ENCODE measurements at places on chromosomes 4 and X.

DNA sequence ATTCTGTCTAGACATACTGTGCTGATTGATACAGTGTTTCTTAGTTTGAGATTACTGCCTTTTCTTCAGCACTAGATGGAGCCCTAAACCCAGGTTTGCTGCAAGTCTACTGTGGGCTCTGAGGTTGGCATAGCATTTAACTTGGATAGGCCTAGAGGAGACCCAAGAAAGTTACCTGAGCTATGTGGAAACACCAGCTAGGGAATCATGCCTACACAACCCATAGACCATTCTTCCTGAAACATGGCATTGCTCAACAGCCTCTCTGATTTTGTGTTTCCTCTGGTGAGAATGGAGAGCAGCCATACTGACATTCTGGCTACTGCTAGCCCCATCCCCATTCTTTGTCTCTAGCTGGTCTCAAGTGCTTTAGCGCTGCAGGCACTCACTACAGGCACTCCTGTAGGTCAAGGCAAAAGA is 287.7 kb upstream of the PCDH18 start:
- DNase-seq: no peak

GRCh38 chrX:154750301-154751202 is at the start of gene GAB3:
GAB3 (minus strand) TSS chrX:154751077; CDS start chrX:154751025, 52 bp downstream.
- DNase-seq: no peak

GRCh38 chr4:157013656-157014055 is 42.1 kb upstream of the PDGFC start:
- no peak for DNase-seq

DNA sequence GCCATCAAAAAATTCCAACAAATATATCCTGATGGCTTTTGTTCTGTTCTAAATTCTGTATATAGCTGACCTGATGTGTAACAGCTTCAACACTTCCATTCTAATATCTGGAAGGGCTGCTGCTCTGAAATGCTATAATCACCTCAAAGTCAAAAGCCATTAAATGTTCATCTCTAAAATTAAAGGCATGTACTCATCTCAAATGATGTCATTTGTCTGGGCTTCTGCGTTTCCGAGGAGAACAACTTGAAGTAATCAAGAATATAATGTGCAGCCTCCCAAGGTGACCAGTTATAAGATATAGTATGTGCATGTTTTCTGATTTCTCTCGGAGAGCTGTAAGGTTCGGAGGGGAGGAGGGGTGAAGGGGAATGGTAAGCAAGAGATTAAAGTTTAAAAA is 237.6 kb downstream of the SCFD2 start:
- no peak for DNase-seq

- no peak for DNase-seq
Measured at GRCh38 chr4:184188443-184189400, 29.0 kb downstream of the ENPP6 start.

DNA sequence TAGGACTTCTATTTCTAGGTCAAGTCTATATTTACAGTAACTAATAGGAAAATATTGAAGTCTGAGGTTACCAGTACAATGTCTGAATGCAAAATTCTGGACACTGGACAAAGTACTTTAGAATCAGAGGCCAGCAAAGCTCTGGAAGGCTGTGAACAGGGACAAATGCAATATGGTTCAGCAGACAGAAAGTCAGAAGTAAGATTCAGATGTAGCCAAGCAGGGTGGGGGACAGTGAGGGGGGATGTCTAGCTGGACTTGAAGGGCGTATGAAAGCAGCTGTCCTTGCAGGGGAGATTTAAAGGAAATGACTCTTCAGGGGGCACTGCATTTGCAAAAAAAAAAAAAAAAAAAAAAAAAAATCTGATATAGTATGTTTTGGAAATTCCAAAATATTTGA is 2.9 kb downstream of the SORBS2 start:
- DNase-seq: no peak

DNA sequence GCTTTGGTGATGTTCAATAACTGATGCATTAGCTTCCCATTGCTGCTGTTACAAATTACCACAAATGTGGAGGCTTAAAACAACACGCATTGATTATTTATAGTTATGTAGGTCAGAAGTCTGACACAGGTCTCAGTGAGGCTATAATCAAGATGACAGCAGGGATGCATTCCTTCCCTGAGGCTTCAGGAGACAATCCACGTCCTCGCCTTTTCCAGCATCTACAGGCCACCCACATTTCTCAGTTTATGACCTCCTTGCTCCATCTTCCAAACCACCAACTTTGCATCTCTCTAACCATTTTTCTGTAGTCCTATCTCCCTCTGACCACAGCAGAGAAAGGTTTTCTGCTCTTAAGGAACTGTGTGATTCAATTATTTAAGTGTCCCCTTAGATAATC is 92.5 kb downstream of the GASK1B start:
- no peak for DNase-seq

DNA sequence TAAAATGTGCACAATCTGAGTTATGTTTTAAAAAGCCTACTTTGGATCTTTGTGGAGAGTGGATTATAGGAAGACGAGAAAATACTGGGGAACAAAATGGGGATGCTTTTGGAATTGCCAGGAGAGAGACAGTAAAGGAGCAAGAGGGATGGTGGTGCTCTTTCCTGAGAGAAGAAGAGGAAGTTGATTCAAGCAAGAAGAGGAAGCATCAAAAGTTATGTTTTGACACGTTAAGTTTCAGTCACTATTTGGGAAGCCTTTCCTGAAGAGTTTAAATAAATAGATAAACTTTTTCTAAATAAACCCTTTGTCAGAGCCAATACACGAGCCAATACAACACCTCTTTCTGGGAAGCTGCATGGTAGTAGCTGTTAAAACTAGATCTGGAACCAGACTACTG is 394.1 kb downstream of the GALNTL6 start:
- DNase-seq: no peak

- no peak for DNase-seq
Measured at GRCh38 chr4:23232987-23233386, 540.2 kb downstream of the GBA3 start.

DNA sequence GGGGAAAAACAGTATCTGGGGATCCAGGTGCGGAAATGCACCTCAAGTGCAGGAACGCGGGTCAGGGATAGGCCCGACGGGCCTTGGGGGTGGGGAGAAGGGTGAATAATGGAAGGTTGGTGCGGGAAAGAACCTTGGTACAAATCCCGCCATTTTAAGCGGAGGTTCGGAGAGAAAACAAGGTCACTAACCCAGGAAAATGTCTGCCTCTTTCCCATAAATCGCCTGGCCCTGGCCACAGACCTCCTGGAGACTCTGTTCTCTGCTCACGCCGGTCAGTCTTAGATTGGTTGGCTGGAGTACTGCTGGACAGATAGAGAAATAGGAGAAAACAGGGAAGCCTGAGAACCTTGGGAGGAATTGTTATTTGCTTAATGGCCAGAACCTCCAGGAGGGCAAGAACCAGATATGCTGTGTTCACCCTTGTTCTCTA is 897 bp upstream of the FBXL5 start:
- DNase-seq: no peak

DNA sequence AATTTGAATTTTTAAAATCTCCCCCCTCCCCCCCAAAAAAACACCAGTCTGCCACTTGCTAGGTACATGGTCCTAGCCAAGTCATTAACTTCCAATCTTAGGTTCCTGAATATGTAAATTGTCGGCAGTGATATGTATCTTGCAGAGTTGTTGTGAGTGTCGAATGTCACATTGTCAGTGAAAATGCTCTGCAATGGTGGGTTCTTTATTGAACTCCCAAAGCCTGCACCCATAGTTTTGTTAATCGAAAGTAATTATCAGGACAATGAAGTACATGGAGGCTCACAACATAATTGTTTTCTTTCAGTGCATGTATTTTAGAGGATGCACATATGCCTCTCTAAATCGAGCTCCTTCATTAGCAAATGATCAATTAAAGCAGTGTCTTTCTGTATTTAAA is 185.6 kb upstream of the S100G start:
- no peak for DNase-seq

DNA sequence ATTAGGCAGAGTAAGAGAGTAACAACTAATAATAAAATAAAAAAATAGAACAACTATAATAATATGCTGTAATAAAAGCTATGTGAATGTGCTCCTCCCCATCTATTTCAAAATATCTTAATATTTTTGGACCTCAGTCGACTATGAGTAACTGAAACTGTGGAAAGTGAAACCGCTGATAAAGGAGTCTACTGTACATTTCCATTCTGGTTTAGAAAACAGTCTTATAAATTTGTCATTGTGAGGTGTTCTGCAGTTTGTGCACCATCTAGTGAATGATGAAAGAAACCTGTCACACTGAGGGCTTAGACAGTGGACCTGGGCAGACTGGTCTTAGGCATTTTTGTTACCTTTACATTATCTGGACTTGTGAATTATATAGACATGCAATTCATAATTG is 42.0 kb downstream of the TMEM150C start:
- no peak for DNase-seq

DNA sequence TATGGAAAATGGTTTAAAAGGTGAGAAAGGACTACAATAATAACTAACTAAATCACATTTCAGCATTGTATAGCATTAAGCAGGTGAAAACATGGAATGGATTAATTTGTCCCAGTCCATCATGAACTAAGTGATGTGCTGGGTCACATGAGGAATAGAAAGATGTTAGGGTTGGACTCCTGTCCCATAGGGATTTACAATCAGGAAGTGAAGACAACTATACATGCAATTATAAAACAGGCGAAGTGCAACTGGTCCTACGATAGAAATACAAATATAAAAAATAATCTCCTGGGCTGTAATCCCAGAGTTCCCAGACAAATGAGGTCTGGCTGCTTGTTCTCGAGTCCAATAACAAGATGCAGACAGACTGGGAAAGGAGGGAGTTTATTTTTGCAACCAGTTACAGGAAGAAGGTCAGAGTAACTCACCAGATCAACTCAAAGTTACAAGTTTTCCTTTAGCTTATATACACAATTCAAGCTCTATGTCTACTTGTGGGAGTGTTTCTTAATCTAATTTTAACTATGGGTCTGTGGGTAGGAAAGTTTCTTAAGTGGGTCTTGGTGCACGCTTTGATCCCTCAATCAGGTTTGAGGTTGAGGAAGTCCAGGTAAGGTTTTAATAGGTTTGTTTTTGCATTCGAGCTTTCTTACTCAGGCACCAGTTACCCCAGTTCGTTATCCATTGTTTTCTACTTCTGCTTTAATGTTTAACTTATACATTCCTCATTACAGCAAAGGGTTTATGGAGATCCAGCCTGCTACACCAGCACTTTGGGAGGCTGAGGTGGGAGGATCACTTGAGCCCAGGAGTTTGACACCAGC is 50.1 kb downstream of the IGFBP7 start:
- no peak for DNase-seq

DNA sequence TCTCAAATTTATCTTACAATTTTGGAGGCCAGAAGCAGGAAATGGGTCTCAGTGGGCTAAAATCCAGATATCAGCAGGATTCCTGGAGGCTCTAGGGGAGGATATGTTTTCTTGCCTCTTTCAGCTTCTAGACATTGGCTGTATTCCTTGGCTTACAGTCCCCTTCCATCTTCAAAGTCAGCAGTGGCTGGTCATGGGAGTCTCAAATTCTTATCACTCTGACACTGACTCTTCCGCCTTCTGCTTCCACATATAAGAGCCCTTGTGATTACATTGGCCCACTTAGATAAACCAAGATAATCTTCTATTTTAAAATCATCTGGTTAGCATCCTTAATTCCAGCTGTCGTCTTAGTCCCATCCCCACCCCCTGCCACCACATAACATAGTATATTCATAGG is 113.0 kb downstream of the PCDH7 start:
- no peak for DNase-seq

- peak; percentile 18 for DNase-seq
Measured at GRCh38 chr4:825063-825970, 612 bp downstream of the CPLX1 start.

DNA sequence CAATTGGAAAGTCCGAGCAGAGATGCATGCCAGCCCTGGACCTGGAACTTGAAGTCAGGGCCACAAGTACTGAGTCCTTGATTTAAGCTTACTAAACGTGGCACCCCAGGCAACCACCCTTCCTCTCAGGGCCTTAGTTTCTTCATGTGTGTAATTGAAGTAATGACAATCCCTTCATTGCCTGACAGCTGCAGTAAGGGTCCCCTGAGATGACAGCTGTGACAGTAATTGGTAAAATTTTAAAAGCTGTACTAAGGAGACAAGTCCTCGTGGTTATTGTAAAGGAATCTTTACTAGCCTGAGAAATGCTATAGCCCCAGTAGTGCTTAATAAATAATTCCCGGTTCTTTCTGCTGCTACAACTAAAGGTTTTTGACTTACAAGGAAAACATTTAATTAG is 175.1 kb upstream of the RADX start:
- DNase-seq: no peak

GRCh38 chr4:156971676-156972378 is at the start of gene PDGFC:
PDGFC (minus strand) TSS chr4:156971799; CDS start chr4:156970903, 896 bp downstream.
- DNase-seq: no peak

DNA sequence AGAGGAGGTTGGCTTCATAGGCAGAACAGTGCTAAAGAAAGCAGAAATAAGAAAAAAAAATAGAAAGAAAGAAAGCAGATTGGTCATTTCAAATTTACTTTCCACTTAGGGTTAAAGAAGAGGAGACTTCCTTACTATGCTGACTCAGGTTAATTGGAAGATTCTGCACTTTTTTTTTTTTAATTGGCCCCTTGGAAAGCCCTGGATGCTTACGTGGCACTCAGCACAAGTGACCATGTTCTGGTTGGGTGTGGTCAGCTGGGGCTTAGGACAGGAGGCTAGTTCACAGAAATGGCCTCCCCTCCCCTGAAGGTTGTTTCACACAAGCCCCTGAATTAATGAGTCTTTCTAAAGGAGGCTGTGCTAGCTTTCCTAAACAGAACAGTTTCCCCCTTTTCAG is 14.5 kb downstream of the MAGEA9B start:
- DNase-seq: no peak

DNA sequence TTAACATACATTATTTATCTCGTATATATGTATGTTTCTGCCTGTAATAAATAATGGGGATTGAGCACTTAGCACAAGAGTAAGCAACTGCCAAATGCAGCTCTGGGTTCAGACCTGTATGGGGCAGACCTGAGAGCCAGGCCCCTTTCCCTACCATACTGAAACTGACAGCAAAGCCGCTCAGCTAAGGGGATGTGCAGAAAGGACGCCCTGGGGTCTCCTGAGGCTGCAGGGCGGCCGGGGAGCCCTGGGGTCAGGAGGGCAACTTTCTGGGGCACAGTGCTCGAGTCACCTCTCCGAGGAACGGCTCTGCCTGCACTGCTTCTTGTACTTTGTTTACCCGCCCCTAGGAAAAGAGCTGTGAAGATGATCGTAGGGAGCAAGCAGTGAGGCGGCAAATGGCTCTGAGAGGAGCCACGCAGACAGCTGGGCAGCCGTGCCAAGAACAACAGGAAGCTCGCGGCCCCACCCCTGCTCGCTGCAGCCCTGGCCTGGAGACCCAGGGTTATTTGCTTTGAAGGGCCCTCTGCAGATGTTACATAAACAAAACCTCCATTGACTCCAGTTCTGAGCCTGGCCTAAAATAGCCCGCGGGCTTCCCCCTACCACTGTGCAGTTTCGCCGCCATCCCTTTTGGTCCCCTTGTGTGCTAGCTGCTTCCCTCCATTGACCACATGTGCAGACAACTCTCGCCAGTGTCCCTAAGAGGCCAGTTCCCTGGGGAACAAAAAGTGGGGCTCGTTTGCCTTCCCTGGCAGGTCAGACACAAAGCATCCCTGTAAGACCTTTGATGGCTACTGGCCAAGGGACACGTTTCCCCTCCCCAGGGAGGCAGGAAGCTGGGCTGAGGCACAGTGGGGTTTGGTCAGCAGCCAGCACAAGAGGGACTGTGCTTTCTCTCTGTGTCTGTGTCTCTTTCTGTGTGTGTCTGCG is 111.3 kb upstream of the LNX1 start:
- no peak for DNase-seq

All from stimulated activated CD8-positive, alpha-beta memory T cell treated with anti-CD3 and anti-CD28 coated beads, Interleukin-12 subunit alpha, Interleukin-12 subunit beta, amount 100 ng/mL, for 1 hour (primary cell).